ENCODE measurements at places on chromosomes 2 and 18.

- ATAC-seq, result no peak
Measured at GRCh38 chr2:128155970-128156369, 65.0 kb downstream of the UGGT1 start.

DNA sequence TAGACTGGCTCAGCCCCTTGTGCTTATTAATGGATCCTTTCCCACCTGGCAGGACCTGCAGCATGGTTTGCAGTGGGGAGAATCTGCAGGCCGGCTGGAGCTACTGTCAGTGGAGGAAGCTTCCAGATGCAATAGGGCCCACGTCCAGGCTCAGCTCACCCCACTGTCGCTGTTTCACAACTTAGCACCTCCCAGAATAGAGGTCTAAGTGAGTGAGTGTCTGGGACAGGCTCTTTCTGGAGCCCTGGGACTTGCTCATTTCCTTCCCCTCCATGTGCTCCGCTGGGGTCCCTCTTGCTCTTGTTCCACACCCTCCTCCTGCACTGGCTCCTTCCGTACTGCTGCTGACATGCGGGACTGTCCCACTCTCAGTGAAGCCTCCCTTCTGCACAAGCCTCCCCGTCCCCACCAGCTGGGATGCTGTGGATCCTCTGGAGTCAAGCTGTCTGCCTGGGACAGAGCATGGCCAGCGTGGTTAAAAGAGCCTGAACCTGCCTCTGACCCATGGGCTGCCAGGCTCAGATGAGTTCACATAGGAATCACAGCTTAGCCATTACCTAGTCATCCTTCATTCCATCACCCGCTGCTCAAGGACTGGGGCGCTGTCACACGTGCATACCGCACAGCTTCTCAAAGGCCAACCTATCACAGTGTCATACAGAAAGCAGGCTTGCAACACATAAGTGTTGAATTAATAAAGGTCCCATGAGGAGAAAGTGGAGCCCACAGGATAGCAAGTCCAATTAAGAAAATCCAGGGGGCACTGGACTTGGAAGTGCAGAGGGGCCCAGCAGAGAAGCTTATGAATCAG, 135.9 kb downstream of the ACKR3 start:
- ATAC-seq, result no peak

GRCh38 chr2:15965564-15966019, 25.2 kb downstream of the MYCN start:
- peak; percentile 41 for ATAC-seq

DNA sequence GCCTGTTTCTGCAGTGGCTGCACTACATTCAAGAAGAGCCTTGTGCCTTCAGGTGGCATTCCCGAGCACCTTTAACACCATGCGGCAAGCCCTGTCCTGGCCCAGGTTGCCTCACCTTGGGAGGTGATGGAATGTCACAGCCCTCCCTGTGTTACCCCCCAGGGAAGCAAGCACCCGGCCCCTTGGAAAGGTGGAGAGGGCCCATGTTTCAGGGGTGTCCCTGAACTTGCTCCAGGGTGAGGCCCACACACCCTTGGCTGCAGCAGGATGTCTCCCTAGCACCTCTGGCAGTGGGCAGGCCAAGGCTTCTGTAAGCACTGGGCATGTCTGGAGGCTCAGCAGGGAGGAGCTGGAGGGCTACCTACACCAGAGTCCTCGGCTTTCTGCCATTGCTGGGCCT, 29.3 kb upstream of the ACAA2 start:
- ATAC-seq, result no peak

GRCh38 chr2:153604133-153604532, 125.6 kb upstream of the RPRM start:
- ATAC-seq, result no peak

GRCh38 chr18:53004798-53005197, 664.8 kb downstream of the DCC start:
- ATAC-seq, result no peak

DNA sequence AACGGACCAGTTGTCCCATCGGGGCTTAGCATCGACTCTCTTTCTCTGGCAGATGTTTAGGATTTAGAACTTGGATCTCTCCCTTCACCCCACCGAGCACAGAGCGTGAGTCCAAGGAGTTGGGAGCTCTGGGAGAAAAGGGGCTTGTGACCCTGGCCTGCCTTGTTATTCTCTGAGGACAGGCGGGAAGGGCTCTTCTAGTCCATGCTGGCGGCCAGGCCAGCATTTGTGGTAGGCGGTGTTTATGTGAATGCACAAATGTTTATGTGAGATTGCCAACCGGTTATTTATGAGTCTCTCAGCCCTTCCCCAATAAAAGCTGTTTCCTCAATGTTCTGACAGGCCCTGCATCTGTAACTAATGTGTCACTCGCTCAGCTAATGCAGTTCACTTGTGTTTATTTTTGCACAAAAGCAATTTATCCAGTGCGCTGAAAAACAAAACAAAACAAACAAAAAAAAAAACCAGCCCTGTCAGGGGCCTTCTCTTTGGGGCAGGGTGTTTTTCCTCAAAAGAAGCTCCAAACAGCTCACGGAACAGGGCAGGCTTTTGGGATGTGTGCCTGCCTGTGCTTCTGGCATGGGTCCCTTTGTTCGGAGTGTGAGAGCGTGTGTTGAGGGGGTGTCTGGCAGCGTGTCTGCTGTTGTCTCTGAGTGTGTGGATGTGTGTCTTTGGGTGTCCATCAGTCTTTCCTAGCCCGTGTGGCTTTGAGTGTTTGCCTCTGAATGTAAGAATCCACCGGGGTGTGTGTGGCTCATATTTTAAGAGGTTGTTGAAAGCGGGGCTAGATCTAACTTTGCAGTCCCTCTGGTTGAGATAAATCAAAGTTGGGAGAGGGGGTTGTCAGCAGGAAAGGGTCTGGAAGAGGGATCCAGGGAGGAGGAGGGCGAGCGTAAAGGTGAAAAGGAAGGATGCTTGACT, 52.8 kb upstream of the HAAO start:
- no peak for ATAC-seq

- no peak for ATAC-seq
Measured at GRCh38 chr2:23584054-23584745, 199.2 kb downstream of the KLHL29 start.

- no peak for ATAC-seq
Measured at GRCh38 chr2:142596334-142597088, 281.0 kb upstream of the KYNU start.

GRCh38 chr2:212030709-212031108, 507.9 kb downstream of the ERBB4 start:
- no peak for ATAC-seq

- ATAC-seq, result peak; percentile 81
Measured at GRCh38 chr2:96116879-96117533, 635 bp upstream of the ADRA2B start.

DNA sequence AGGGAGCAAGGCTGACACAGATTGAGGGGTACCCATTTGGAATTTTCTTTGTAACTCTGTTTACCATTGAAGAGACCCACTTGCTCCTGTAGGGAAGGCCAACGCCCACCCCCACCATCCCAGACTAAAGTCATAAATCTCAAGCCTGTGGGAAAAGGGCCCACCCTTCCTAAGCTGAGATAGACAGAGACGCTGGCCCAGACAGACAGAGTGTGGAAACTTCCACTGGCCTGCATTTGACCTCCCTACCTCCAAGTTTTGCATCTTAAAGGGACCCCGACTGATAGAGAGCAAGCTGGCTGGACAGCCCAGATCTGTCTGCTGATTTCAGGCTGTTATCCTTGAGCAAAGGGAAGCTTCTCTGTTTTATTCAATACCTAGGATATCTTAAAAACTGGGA, 48.2 kb upstream of the SLC14A2 start:
- ATAC-seq, result no peak

- no peak for ATAC-seq
Measured at GRCh38 chr18:24420551-24420950, 5.9 kb upstream of the IMPACT start.

- no peak for ATAC-seq
Measured at GRCh38 chr2:143088388-143088787, 40.8 kb upstream of the ARHGAP15 start.

GRCh38 chr2:95232232-95232631, 24.9 kb downstream of the ZNF892 start:
- ATAC-seq, result no peak

DNA sequence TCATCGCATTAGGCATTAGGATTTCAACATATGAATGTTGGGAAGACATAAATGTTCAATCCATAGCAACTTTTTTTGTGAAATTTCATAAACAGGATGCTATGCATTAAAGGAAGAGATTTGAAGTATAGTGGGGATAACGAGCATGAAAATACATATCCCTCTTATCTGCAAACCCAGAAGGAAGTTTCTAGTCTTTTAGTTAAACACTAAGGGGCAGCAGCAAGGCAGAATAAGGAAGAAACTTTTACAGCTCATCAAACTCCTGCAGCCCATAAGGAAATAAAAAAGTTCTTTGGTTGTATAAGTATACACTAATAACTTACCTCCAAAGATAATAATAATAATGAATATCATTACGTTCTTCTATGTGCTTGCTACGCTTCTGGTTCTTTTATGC, 81.5 kb downstream of the CD226 start:
- ATAC-seq, result no peak

DNA sequence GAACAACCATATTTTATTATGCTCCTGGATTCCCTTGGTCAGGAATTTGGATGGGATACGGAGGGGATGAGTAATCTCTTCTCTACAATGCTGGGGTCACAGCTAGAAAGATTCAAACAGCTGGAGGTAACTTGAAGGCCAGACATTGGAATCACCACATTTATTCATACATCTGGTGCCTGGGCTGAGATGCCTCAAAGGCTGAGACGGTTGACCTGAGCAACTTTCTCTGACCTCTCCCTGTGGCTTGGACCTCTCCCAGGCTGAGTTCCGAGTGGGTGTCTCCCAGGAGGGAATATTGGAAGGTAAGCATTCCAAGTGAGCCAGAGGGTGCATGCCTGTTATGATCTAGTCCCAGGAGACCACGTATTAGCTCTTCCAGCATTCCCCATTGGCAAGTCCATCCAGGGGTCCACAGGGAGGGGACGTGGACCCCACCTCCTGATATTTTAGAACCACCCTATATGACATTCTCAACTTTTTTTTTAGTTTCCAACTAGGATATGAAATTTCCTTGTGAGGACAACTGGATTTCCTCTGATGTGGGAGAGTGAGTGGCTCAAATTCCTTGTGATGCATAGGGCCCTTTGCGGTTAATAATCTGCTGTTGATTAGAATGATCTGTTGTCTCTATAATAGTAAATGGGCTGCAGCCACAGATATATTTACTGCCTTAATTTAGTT, 101.8 kb downstream of the MRPS9 start:
- ATAC-seq, result no peak

- ATAC-seq, result no peak
Measured at GRCh38 chr2:113126845-113127645, at the start of gene IL1RN. IL1RN (plus strand) TSS chr2:113127598; CDS start chr2:113127625, 27 bp downstream.

GRCh38 chr2:176960061-176960460, 252.5 kb upstream of the HNRNPA3 start:
- no peak for ATAC-seq

DNA sequence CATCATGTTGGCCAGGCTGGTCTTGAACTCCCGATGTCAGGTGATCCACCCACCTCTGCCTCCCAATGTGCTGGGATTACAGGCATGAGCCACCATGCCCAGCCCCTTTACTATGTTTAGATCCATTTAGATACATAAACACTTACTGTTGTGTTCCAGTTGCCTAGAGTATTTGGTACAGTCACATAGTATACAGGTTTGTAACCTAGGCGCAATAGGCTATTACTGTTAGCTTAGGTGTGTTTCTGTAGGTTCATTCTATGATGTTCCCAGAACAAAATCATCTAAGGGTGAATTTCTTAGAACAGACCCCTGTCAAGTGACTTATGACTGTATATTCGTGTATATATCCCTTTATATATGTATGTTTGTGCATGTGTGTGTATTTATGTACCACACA, 61.8 kb downstream of the MYCN start:
- no peak for ATAC-seq

DNA sequence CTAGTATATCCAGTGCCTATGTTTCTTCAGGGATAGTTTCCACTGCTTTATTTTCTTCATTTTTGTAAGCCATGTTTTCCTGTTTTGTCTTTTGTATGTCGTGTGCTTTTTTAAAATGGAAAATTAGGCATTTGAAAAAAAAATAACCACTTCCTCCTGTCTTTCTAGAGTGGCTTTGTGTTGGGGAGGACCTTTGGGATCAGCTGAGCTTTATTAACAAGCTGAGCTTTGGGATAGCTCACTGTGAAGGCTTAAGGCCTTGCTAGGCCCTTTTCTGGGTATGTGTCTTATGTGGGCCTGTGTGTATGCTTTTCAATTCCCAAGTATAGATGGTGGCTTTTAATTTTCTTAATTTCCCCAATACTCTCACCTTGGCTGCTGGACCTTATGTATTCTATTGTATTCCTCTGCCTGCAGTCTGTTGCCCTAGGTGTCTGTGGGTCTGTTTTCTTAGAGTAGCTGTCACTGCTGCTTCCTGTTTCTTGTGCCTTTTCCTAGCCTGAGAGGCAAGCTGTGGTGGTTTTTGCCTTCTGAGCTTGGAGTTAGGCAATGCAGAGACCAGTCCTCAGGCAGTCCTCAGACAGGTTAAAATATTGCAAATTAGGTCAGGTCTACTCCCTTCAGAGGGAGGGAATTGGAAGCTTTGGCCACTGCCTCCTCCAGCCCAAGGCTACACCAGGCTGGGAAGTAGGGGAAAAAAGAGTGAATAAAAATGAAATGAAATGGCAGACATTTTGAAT, 134.7 kb downstream of the LDLRAD4 start:
- ATAC-seq, result no peak

DNA sequence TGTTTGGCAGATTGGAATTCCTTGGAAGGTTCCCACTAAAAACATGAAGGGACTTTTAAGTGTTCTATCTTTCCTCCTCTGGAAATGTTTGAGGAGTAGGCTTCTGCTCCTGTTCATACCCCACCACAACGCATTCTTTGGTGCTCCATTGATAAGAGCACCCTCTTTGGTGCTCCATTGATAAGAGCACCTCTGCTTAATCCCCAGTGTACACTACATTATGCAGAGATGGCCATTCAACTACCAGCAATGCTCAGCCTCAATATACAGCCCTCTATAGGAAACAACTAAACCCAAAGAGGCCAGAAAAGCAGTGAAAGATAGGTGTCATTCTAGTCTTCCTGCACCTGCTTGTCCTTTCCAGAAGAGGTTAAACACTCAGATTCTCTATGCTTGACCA, 1.8 kb upstream of the CHAC2 start:
- ATAC-seq, result no peak

DNA sequence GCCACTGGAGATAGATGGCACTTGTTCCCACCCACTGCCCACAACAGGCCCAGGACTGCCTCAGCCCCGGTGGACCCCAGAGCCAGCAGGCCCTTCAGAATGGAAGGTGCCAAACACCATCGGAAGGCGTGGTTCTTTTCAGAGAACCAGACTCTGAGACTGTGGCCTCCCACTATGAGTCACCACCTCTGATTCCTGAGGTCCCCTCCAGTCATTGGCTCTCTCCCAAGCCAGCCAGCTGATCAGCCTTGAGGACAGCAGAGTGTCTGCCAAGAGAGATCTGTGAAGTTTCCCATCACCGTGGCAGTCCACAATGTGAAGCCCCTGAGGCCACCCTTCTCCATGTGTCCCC, 10.4 kb upstream of the MAP3K2 start:
- ATAC-seq, result peak; percentile 87
